ENCODE measurements at places on chromosomes 4 and X.

GRCh38 chr4:140861359-140862176 is 105.4 kb upstream of the TBC1D9 start:
- peak; percentile 60 for DNase-seq

GRCh38 chr4:138692411-138692810 is 323.2 kb upstream of the NOCT start:
- DNase-seq: no peak

DNA sequence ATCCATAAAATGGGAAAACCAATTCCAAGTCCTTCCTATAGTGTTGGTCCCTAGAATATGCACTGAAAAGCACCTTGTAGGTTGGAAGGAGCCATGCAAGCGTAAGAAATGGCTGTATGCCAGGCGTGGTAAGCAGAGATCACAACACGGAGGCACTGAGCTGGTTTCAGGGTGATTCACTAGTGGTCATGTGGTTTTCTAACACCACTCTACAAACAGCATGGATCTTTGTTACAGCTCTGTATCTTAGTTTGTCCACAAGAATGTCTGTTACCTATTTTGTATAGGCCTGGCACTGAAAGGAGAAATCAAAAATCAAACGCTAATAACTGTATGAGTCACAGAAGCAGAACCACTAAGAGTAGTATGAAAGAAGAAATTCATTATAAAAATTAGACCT is 71.9 kb downstream of the MAGEB17 start:
- no peak for DNase-seq

DNA sequence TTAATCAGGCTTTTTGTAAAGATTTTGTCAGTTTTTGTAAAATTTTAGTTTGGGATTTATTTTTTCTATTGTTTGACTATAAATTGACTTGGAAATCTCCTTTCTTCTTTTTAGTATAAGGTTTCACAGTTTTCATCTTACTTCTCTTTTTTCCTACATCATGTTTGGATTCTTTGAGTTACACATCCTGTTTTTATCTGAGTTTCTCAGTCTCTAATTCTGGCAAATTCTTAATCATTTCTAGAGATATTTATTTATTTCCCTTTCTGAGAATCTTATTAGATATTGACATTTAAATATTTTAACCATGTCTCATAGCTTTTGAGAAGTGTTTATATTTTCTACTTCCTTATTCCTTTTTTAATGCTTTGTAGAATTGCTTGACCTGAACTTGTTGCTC is 20.7 kb downstream of the USP53 start:
- DNase-seq: no peak

- no peak for DNase-seq
Measured at GRCh38 chr4:100063355-100063754, 113.3 kb upstream of the H2AZ1 start.

DNA sequence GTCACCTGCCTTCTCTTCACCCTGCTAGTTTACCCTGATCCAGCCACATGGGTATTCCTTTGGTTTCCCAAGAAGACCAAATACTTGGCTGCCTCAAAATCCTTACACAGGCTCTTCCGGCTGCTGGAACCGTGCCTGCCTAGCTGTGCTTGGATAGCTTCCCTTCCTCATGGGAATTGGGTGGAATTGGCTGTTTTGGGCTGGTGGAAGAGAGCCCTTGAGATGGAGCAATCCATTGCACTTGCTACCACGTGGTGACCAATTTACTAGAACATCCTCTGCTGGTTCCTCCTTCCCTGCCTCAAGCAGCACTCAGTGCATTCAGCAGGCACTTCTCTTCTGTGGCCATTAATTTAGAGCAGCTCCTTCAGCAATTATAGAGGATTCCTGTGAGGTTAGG is 119.3 kb upstream of the AP1S2 start:
- no peak for DNase-seq

DNA sequence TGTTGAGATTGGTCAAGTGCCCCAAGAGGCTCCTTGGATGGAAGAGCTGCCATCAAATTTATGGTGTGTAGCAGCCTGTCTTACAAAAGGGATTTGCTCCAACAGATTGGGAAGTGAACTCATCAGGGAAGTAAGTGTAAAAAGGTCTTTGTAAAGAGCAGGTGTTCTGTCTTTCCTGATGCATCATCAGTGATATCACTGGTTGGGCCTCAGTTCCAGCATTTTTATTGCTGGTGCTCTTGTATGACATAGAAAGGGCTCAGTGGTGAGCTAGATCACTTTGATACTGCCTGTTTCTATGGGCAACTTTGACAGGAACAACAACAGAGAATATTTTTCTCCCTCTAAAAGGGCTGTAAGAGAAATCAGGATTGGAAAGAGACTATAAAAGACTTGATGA is 8.7 kb upstream of the GABRE start:
- no peak for DNase-seq

DNA sequence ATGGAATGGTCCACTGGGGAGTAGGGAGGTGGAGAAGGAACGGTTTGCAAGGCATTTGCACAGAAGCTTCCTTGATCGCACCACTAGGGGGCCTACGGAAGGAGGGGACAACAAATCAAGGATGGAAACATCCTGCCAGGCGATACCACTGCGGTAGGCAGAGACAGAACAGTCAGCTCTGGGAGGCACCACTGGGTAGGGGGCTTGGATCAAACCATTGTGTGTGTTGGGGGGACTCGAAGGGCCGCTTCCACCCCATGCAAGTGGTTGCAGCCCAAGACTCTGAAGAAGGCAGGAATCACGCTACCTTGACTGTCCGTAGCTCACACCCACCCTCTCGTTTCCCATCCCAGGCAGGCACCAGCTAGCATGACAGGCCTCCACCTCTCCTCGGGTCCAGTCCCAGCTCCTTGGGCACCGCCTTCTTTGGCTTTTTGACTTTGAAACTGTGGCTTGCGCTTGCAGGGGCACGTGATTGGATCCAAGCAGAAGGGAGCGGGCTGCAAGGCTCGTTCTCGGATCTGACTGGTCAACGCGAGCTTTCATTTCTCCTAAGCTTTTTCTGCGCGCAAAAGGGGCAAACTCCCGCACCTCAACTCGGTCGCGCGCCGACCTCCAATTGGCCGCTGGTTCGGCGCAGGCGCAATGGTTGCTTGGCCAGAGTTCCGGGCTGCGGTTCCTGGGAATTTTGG is 28.4 kb downstream of the GAGE1 start:
- peak; percentile 6 for DNase-seq

- DNase-seq: peak; percentile 75
Measured at GRCh38 chrX:130268449-130269170, at the start of gene ZNF280C. TSS of gene ZNF280C (minus strand) at chrX:130268899. CDS start at chrX:130260449, 8,450 bp downstream.

DNA sequence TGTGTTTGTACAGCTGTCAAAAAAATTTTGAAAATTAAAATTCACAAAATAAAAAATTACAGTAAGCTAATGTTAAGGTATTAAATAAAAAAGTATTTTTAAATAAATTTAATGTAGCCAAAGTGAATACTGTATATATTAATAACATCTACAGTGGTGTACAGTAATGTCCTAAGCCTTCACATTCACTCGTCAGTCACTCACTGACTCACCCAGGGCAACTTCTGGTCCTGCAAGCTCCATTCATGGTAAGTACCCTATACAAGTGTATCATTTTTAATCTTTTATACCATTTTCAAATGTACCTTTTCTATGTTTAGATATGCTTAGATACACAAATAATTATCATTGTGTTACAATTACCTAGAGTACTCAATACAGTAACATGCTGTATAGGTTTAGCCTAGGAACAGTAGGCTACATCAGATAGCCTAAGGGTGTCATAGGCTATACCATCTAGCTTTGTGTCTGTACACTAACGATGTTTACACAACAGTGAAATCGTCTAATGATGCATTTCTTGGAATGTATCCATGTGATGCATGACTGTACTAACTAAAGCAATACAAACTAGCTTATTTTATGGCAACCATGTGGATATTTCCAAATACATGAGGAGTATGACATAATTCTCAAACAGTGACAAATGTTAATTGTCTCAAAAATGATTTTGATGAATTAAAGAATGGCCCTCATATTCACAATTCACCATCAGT is 13.7 kb downstream of the DDX60 start:
- DNase-seq: no peak

GRCh38 chrX:39665830-39666518 is 431.8 kb downstream of the BCOR start:
- DNase-seq: no peak

DNA sequence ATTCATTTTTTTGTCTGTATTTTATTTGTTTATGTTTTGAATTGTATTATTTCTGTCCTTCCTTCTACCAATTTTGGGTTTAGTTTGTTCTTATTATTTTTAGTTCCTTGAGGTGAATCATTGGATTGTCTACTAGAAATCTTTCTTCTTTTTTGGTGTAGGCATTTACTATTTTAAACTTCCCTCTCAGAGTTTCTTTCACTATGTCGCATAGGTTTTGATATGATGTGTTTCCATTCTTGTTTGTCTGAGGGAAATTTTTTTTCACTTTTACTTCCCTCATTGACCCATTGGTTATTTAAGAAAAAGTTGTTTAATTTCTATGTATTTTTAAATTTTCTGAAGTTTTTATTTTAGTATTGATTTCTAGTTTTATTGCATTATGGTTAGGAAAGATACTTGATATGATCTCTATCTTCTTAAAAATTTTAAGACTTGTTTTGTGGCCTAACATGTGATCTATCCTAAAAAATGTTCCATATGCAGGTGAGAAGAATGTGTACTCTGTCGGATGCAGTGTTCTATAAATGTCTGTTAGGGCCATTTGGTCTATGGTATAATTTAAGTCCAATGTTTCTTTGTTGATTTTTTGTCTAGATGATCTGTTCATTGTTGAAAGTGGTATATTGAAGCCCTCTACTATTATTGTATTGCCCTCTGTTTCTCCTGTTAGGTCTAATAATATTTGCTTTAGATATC is 68.8 kb downstream of the IL15 start:
- no peak for DNase-seq

DNA sequence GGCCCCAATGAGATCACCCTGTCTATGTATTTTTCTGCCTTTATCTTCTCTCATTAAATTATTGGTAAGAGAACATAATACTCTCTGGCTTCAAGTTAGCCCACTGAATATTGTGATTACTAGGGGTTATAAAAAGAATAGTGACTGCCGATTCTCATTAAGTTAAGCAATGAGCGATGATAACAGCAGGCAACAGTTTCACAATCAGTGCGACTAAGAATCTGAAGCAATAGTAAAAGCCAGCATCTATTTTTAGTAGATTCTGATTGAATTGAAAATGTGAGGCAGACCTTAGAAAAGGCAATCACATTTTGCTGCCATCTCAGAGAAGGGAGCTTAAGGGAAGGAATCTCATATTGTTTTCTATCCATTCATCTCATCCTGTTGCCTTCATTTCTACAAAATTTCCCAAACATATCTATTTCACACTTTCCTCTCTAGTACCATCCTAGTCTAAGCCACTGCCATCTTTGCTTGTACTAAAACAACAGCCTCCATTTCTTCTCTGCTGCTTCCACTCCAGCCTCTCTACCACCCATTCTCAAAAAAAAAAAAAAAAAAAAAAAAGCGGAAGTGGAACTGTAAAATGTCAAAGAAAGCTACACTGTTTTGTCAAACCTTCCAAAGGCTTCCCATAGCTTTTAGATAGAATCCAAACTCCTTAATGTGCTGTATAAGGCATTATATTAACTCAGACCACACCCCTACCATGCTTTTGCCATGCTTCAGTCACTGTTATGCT is 17.4 kb downstream of the GABRA4 start:
- no peak for DNase-seq

GRCh38 chrX:131170148-131170547 is 112.0 kb downstream of the ARHGAP36 start:
- no peak for DNase-seq

- DNase-seq: no peak
Measured at GRCh38 chr4:85650908-85651307, 176.0 kb downstream of the ARHGAP24 start.

GRCh38 chrX:43493756-43494155 is 162.3 kb upstream of the MAOA start:
- no peak for DNase-seq

DNA sequence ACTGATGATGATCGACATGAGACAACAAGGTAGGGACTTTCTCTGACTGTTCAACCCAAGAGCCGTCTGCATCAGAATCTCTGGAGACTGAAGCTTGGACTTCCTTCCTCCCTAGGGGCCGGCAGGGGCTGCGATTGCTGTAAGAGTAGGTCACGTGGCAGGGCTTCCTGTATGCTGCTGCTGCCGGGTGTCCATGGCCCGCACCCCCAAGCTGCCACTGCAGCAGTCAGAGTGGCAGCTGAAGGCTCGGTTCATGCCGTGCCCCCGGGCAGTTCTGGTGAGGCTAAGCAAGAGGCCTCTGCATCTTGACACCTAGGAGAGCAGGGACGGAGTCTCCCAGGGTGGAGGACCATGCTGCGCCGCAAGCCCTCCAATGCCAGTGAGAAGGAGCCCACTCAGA is at the start of gene SASH3:
SASH3 (plus strand) TSS at position 203 of the 400 bp plus-strand sequence; CDS start at position 352, 149 bp downstream.
- DNase-seq: no peak

- no peak for DNase-seq
Measured at GRCh38 chr4:11232015-11232414, 196.7 kb downstream of the HS3ST1 start.

GRCh38 chr4:146488495-146489174 is 33.1 kb downstream of the SLC10A7 start:
- DNase-seq: no peak

GRCh38 chrX:69097451-69098236 is 67.6 kb downstream of the PJA1 start:
- no peak for DNase-seq

DNA sequence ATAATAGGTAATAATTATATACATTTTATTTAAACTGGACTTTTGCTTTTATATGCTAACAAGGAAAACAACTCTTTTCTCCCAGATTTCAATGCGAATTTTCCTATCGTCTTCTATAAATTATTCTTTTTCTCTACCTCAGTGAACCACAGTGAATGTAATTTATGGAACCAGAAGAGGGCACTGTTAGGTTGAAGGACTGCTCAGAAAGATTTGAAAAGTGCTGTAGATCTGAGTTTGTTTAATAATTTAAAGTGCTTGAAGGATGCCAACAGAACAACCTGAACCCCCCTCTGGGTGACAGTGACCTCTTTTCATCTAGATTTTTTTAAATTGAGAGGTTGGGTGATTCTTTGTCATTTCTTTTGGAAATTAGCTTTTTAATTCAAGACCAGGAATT is 54.9 kb downstream of the PHOX2B start:
- DNase-seq: peak; percentile 16

GRCh38 chrX:103157496-103158316 is 57.2 kb upstream of the BEX4 start:
- DNase-seq: peak; percentile 6

DNA sequence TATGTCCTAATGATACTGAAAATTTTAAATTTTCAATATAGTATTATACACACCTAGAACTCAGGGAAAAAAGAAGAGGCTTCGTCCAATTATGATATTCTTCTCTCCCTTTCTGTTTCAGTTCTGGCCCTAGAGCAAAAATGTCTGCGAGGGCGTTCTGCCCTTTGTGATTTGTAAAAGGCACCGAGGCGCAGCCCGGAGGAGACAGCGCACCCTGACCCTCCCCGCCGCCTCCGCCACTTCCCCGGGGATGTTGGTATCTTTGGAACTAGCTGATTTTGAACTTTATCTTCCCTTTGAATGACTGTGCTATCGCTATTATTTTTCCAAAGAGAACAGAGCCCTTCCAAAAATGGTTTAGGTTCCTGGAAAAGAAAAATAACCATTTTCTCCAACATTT is 173.2 kb upstream of the FAM9B start:
- no peak for DNase-seq
